ENCODE measurements at places on chromosomes 6 and 20.
A peak's percentile ranks its signal among the peaks of the same experiment; 100 is the strongest.

- peak; percentile 52 for DNase-seq
These were observed 38.4 kb downstream of the RREB1 start for GRCh38 chr6:7145885-7146828.

DNA sequence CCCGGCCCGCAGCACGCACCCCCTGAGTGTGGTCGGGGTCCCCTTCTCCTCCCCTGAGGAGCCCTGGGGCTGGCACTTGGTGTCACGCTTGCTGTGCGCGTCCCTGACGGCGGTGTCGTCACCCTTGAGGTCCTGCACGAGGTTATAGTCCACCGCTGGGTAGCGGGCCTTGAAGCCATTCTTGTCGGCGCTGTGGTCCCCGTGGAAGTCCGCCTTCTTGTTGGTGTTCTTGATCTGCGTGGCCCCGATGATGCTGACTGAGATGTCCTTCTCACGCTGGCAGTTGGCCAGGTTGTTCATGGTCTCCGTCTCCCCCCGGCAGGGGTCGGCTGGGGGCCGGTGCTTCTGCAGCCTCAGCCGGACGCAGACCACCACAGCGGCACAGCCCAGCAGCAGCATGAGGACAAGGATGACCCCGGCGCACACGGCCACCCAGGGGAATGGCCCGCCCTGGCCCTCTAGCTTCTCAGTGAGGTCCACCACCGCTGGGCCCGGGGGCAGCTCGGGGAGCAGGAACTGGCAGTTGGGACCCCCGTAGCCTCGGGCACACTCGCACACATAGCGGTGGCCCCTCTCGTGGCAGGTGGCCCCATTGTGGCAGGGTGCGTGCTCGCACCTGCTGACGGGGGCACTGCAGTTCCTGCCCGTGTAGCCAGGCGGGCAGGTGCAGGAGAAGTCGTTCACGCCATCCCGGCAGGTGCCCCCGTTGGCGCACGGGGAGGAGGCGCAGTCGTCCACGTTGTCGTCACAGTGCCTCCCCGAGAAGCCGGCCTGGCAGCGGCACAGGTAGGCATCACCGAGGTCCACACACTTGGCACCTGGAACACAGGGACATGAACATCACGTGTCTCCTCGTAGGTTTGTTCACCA, 7.4 kb downstream of the DLL1 start:
- DNase-seq: no peak

- peak; percentile 19 for DNase-seq
These were observed 364.3 kb upstream of the ID4 start for GRCh38 chr6:19472850-19473249.

- peak; percentile 29 for DNase-seq
These were observed 94.2 kb downstream of the RREB1 start for GRCh38 chr6:7201732-7202541.
